ENCODE measurements at places on chromosomes 6 and 20. TPM values are rescaled to one million over a fixed set of nuclear protein-coding genes. Genes with fewer than 3 reads are reported as not detected.

DNA sequence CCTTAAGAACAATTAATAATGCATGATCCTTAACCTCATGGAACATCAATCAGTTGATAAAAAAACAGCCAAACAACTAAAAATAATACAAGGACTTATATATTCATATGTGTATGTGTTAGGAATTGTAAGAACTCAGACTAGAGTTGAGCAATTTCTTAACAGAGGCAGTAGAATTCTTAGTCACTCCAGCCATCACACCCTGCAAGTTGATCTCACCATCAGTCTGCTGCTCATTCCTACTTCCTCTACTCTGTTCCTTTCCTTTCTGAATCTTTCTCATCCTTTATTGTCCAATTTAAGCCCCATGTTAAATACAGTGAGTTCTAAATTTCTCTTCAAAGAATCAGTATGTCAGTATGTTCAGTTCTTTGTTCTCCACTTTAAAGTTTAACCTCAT is 2.6 kb downstream of the ZNF165 start:
- peaks cover 20% of the 10 kb centered on the region for H3K4me1 ChIP-seq
- peaks cover 24% of the 10 kb centered on the region for H3K36me3 ChIP-seq
- H3K27ac ChIP-seq = no peak overlapping the region

Gene HRH3
- total RNA-seq = not detected

DNA sequence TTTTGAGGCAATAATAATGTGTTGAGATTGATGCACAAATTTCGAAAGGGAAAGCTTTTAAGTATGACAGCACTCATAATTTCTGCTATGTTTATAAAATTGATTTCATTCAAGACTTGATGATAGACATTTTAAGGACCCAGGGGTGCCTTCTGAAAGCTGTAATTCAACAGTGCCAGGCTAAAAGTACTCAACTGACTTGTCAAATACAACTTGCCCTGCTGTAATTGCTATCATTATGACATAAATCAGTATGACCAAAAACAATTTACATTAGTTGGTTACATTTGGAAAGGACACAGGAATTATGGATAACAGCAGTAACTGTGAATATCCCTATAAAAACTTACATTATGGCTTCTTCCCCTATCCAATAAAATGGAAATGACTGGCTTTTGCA is 178.9 kb downstream of the MMUT start:
- H3K4me3 ChIP-seq = no peak overlapping the region

- H3K27ac ChIP-seq = no peak overlapping the region
- no peak for DNase-seq
- no peaks in the 10 kb centered on the region for H3K36me3 ChIP-seq
- H3K4me1 ChIP-seq = peaks cover 2% of the 10 kb centered on the region
Observed at GRCh38 chr6:71473926-71474325, 185.3 kb downstream of the OGFRL1 start.

Gene FILIP1
- total RNA-seq = not detected

Gene NKAIN4
- not detected for total RNA-seq

Gene CYP21A2
- 0.24 TPM for total RNA-seq

- no peak overlapping the region for H3K4me3 ChIP-seq
- no peak overlapping the region for H3K27ac ChIP-seq
- H3K36me3 ChIP-seq = no peaks in the 10 kb centered on the region
- H3K27me3 ChIP-seq = no peaks in the 10 kb centered on the region
Observed at GRCh38 chr6:114816678-114817077, 473.9 kb upstream of the HS3ST5 start.

DNA sequence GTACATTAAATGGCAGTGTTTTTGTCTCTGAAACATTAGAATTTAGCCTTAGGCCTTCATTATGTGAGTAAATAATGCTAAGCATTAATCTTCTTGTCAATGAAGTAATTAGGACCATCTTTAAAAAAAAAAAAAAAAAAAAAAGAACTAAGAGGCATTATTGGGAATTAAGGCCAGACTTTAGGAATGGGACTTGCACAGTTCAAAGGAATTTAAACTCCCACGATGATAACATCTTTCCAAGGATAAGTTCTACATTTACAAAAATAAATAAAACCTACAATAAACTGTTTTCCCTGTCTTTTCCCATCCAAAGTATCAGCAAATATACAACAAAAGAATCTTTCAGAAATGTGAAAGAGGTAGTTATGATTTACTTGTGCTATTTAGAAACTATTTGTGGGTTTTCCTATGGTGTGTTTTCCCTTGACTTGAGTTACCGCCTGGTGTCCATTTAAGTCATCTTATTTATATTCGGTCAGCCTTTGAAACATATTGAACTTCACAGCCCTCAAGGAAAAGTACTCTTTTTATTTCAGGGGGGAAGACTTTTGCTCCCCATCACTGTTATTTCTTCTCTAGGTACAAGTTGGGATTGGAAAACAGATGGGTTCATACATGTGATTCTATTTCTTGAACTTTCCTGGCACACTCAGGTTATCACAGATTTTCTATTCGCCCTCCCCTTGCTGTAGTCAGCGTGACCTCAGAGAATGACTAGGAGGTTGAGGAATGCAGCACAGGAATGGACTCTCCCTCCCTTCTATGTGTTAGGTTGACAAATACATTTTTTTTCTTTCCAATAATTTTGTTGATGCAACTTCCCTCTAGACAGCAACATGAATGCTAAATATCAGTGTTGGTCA is 13.6 kb downstream of the STMND1 start:
- H3K36me3 ChIP-seq = no peaks in the 10 kb centered on the region
- DNase-seq = no peak
- peaks cover 2% of the 10 kb centered on the region for H3K27me3 ChIP-seq
- no peak overlapping the region for H3K27ac ChIP-seq
- no peaks in the 10 kb centered on the region for H3K4me1 ChIP-seq

GRCh38 chr6:42158011-42158410 is 15.2 kb upstream of the GUCA1A start:
- H3K4me1 ChIP-seq = no peaks in the 10 kb centered on the region
- H3K27ac ChIP-seq = no peak overlapping the region
- DNase-seq = no peak
- H3K4me3 ChIP-seq = no peak overlapping the region
- no peaks in the 10 kb centered on the region for H3K36me3 ChIP-seq

Measured in activated CD4-positive, alpha-beta memory T cell treated with anti-CD3 and anti-CD28 coated beads for 36 hours (primary cell).